ENCODE measurements at places on chromosomes 6 and 20.

DNA sequence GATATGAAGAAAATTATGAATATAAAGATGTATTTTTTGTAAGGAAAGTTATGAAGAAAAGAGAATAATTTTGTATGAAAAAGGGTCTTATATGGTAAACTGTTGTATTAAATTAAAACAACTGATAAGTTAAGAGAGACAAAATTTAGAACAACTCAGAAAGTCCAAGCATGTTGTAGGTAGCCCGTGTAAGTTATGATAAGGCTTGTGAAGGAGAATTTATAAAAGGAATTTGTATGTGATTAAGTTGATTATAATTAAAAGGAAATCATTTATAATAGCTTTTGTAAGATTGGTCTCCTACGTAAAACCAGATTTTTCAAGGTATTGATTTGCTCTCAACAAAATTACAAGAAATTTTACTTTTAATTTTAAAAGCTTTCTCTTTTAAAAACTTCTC lies 1579.3 kb downstream of the HACE1 start:
- DNase-seq, result no peak

GRCh38 chr6:111817451-111818120 lies 55.7 kb downstream of the FYN start:
- no peak for DNase-seq

- no peak for DNase-seq
Observed at GRCh38 chr6:89830170-89830809, 610 bp downstream of the CASP8AP2 start.

DNA sequence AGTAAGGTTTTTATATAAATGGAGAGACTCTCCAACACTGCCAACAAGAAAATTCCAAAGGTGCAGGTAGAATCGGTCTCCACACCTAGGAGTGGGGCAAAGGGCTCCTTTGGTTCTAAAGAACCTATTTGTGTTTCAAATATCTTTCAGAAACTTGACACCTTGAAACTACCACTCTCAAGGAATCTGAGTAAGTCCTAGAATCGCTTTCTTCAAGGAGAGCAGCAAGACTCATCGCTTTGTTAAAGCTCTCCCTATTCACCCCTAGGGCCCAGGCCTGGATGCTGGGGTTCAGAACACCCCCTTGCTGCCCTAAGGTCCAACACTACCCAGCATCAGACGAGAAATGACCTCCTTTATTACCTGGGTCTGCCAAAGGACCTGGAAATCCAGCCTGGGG lies 2.0 kb downstream of the CLIC5 start:
- no peak for DNase-seq

DNA sequence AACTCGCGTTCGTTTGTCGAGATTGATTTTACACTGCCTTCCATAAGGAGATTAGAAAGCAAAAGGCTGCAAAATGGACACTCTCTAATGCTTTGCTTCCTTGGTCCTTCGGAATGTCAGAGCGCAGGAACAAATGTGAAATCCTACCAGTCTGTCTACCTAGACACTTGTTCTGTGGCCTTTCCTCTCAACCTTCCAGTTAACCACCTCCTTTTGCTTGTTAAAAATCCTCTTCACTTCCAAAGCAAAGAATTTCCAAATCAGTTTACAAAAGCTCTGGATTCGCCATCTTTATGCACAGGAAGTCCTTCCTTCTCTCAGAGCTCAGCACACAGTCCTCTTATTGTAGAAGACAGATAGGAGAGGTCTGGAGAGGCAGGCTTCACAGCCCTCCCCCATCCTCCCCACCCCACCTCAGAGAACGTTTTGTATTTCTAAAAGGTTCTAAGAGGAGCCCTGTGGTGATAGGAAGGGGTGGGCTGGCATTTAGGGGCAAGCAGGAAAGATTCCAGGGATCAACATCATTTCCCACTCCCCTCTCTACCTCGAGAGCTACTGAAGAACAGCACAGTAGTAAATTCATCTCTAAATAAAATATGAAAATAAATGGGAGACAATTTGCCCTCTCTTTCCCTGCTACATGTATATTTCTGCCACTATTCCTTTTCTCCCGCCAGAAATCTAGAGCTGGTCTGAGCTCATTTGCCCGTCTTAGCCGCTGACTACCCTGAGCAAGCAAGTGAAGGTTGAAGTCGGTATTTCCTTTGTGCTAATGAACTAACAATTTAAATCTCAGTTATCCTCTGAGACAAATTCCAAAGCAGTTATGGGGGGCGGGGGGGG lies 18.9 kb downstream of the TFAP2A start:
- DNase-seq, result no peak

GRCh38 chr6:3813150-3813780 lies 35.9 kb upstream of the FAM50B start:
- no peak for DNase-seq

GRCh38 chr6:159582736-159583135 lies 110.3 kb downstream of the SOD2 start:
- no peak for DNase-seq

DNA sequence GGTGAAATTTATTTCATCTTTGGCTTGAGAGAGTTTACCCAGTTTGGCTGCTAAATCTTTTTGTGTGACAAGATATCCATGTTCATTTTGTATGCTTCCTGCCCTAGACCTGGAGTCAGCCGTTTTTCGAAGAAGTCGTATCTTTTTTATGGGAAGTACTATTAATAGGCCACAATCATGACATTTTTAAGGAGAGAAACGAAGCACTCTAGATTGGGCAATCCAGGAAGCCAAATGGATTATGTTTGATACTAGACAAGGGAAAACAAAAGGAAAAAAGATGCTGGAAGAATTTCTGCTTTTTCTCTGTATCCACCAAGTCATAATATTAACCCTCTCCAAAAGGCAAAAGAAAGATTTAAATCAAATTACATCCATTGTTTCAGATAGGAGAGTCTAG lies 214.6 kb downstream of the HDGFL1 start:
- DNase-seq, result no peak

GRCh38 chr20:62873280-62873679 lies 11.7 kb upstream of the TCFL5 start:
- no peak for DNase-seq

- no peak for DNase-seq
Observed at GRCh38 chr6:14968056-14968637, 277.7 kb upstream of the JARID2 start.

DNA sequence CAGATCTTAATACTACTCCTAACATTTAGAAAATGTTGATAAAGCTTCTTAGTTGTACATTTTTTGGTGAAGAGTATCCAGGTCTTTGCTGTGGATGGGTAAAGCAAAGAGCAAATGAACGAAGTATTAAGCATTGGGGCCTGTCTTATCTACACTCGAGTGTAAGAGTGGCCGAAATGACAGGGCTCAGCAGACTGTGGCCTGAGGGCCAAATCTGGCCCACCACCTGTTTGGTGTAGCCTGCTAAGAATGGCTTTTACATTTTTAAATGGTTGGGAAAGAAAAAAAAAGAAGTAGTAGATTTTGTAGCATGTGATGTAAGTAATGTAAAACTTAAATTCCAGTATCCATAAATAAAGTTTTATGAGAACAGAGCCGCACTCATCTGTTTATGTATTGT lies 19.4 kb upstream of the MAPK13 start:
- DNase-seq, result no peak

DNA sequence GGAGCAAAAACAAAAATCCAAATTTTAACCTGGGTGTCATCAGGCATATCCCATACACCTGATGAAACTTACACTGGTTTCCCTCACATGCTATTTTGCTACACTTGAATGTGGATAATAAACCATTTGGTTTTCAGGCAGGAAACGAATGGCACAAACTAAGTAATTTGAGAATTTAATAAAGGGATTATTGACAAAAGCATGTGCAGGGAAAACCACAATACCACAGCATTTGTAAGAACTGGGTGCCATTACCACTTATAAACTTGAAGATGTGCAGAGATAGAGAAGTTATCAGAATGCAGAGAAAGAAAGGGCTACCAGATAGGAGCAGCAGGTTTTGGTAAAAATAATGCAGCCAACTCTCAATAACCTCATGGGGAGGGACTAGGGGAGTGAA lies 151.2 kb downstream of the RFX6 start:
- DNase-seq, result no peak

- no peak for DNase-seq
Observed at GRCh38 chr6:66849843-66850242, 1142.8 kb upstream of the EYS start.

- no peak for DNase-seq
Observed at GRCh38 chr6:158006331-158006730, 24.7 kb downstream of the SYNJ2 start.

DNA sequence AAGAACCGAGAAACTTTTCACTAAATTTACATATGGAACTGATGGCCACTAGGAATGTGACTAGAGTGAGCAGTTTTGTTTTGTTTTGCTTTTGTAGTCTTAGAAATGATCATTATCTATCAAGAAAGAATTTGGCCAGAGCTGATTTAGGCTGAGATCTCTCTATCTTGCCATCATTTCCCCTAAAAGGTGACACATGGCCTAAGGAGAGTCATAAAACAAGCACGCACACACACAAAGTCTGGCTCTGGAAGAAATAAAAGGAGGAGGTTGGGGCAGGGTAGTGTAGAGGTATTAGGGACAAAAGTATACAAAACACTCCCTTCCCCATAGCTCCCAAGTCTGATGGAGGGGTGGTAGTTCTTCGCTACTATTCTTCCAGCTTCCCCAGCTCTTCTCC lies 56.4 kb downstream of the RIPOR2 start:
- no peak for DNase-seq

DNA sequence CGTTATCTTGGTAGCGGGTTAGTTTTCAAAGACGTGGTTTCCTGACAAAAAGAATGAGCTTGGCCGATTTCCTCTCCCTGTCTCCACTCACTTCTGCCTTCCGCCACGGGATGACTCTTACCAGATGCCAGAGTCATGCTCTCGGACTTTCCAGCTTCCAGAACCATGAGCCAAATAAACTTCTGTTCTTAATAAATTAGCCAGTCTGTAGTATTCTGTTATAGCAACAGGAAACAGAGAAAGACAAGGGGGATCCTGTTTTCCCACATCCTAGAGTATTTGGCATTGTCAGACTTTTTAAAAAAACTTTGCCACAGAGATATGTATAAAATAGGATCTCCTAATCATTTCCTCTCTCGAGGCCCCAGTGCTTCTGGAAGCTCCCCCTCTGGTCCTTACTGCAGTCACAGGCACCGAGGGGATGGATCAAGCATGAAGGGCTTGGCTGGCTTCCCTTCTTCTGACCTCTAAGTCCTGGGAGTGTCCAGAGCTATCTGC lies 84.9 kb upstream of the NAA20 start:
- DNase-seq, result no peak

DNA sequence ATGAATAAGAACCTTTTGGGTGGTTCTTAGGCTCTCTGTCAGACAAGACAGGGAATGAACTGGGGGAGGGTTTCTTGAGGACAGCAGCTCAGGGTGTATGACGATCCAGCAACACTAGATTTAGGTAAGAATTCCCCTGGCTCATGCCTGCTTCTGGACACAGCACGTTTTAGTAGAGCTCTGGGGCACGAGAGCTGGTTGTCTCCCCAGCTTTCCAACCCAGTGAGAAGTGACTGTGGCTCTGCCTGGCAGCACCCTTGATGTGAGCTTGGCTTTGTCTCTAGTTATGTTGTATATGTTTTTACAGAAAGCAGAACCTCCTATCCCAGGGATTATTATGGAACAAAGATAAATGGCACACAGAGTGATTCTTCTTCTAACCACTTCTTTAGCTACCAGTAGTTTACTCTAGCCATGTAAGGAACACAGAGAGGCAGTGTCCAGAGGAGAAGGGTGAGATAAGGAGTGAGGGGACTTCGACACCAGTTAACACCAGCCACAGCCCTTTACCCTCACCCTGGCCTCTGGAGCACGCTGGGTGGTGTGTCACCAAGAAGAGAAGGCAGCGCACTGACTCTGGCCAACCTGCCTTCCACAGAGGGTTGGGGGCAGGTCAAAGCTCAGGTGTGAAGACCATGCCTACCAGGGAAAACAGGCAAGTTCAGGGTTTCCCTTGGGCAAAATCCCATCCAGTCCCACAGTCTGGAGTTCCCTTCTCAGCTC lies 3.9 kb downstream of the APOBEC2 start:
- DNase-seq, result no peak

GRCh38 chr6:33204165-33204414 lies 365 bp upstream of the HSD17B8 start:
- no peak for DNase-seq

GRCh38 chr20:40547483-40548091 lies 141.4 kb downstream of the MAFB start:
- DNase-seq, result no peak

DNA sequence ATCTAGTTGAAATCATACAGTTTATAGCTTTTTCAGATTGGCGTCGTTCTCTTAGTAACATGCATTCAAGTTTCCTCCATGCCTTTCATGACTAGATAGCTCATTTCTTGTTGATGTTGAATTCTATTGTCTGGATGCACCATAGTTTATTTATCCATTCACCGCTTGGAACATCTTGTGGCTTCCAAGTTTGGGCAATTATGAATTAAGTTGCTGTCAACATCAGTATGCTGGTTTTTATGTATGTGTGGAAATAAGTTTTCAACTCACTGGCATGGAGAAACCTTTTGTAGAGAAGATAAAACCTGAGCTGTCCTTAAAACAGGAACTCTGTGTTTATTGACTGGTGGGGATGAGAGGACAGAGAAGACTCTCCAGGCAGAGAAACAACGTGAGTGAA lies 248.0 kb downstream of the CDC5L start:
- no peak for DNase-seq

DNA sequence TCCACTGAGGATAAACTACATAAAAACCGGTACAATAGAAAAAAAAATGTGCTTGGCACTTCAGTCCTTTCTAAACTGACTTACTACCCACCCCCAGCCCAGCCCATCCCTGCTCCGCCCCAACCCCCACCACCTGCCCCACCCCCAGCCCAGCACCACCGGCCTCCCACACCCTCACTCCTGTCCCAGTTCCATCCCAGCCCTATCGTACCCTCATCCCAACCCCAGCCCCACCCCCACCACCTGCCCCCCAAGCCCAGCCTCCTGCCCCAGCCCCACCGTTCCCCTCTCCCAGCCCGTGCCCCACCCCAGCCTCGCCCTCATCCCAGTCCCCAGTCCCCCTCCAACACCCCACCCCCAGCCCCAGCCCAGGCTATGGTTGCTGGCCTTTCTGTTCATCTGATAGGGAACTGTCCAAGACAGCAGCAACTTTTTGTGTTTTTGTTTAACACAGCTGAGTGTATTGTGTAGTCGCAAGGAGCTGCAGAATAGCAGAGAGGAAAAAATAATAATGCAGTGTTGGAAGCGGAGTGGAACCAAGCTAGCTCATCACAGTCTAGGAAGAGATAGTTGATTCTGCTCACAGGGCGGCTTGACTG lies 61.9 kb downstream of the SASH1 start:
- no peak for DNase-seq

DNA sequence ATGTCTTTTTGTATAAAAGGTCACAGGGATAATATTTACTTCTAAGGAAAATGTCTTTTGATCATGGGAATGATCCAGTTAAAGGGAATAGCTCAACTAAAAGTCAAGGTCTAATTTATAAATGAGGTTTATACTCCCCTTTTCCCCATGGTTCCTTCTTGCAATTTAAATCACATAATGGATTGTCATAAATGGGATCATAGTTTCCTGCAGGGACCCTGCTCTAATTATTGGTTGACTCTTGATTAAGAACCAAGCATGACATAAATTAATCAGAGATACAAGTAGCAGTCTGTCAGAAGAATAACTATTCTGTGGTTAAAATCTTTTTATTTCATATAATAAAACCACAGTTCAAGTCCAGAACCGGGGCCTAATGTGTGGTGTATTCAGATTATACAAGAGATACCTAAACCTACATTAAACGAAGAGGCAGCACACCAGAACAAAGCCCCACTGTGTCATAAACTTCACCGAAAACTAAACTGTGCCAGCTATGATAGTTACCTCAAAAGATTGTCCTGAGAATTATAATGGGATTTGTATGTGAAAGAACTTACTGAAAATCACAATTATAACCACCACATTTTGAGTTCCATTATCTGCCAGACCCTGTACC lies 43.0 kb upstream of the CD83 start:
- no peak for DNase-seq

All from D721Med (cell line).